ENCODE measurements at places on chromosomes 13 and 19. TPM values are rescaled to one million over a fixed set of nuclear protein-coding genes. Genes with fewer than 3 reads are reported as not detected.

DNA sequence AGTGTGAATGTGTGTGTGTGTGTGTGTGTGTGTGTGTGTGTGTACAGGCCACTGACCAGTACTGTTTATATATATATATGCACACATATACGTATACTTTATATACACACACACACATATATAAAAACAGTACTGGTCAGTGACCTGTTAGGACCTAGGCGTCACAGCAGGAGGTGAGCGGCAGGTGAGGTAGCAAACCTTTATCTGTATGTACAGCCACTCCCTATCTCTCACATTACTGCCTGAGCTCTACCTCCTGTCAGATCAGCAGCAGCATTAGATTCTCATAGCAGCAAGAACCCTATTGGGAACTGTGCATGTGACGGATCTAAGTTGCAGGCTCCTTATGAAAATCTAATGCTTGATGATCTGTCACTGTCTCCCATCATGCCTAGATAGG lies 34.5 kb downstream of the TBC1D4 start:
- H3K36me3 ChIP-seq = no peaks in the 10 kb centered on the region
- H3K4me3 ChIP-seq = no peak overlapping the region
- peaks cover 4% of the 10 kb centered on the region for H3K27me3 ChIP-seq
- no peak overlapping the region for H3K27ac ChIP-seq

DNA sequence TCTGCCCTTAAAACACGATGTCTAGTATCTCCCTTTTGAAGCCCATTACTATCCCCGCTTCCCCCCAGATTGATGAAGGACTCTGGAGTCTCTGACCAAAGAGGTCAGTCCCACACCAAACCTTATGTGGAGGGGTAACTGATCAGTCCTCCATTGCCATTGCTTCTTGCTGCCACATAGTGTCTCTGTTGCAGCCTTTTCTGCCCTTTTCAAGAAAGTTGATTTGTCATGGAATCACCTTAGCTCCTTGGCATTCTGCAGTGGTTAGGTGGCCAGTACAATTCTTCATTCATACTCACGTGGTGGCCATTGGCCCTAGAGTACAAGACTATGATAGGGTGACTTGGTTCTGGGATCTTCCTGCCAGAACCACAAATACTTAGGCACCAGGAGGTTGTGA lies 8.4 kb upstream of the HTR2A start:
- H3K4me1 ChIP-seq = no peaks in the 10 kb centered on the region
- DNase-seq = no peak
- no peak overlapping the region for H3K27ac ChIP-seq
- no peak overlapping the region for H3K4me3 ChIP-seq
- H3K36me3 ChIP-seq = no peaks in the 10 kb centered on the region
- peaks cover 18% of the 10 kb centered on the region for H3K27me3 ChIP-seq

- H3K27ac ChIP-seq = no peak overlapping the region
- H3K27me3 ChIP-seq = no peaks in the 10 kb centered on the region
- H3K36me3 ChIP-seq = no peaks in the 10 kb centered on the region
- no peaks in the 10 kb centered on the region for H3K4me1 ChIP-seq
- no peak for DNase-seq
- H3K4me3 ChIP-seq = no peak overlapping the region
These were observed 236.5 kb downstream of the DCLK1 start for GRCh38 chr13:35894636-35895035.

DNA sequence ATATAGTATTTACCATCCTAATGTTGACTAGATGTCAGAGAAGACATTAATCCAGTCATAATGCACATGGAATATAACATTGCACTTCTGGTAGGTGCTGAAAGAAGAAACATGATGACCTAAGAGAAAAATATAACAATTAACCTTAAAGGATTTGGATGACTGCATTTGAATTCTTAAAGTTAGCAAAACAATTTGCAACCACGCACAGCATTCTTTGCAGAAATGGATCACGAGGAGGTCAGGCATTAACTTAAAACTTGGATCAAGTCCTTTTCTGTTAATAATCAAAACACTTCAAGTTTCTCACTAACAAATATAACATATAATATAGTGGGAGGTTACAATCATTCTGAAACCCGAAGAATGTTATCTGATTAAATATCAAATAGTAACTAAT lies 525.0 kb upstream of the SLITRK6 start:
- no peak overlapping the region for H3K4me3 ChIP-seq
- H3K4me1 ChIP-seq = no peaks in the 10 kb centered on the region
- H3K27me3 ChIP-seq = no peaks in the 10 kb centered on the region
- H3K36me3 ChIP-seq = no peaks in the 10 kb centered on the region
- no peak overlapping the region for H3K27ac ChIP-seq

DNA sequence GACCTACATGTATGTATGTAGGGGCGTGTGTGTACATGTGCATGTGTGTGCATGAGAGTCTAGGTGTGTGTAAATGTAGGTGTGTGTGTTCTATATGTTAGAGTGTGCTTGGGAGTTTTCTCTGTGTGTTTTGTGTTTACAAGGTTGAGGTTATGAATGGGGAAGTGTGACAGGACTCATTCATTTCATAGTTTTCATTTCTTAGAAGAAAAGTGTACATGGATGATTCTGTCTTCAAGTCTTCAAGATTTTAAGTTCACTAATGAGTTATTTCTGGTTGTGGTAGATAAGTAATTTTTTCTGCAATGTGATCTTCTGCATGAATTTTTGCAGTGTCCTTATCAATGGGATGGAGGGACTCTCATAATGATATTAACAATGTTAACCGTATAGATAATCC lies 118.2 kb upstream of the SLC10A2 start:
- H3K4me1 ChIP-seq = no peaks in the 10 kb centered on the region
- no peaks in the 10 kb centered on the region for H3K36me3 ChIP-seq
- no peak overlapping the region for H3K27ac ChIP-seq
- H3K4me3 ChIP-seq = no peak overlapping the region
- DNase-seq = no peak
- H3K27me3 ChIP-seq = no peaks in the 10 kb centered on the region

- H3K4me3 ChIP-seq = peak within 1 kb of the TSS; percentile 82
- H3K36me3 ChIP-seq = peaks cover 21% of the 10 kb centered on the region
- H3K27ac ChIP-seq = peak within 1 kb of the TSS; percentile 93
- DNase-seq = peak; percentile 86
- H3K4me1 ChIP-seq = peaks cover 50% of the 10 kb centered on the region
These were observed at the start of gene ATP11A for GRCh38 chr13:112689303-112690245. Gene ATP11A (plus strand): TSS chr13:112690038. CDS start chr13:112690417, 379 bp downstream.

The PDX1 gene
- total RNA-seq = not detected

The CAPN12 gene
- 24.9 TPM for total RNA-seq

The REEP6 gene
- 1.6 TPM for total RNA-seq

The SULT2A1 gene
- total RNA-seq = not detected
